ENCODE measurements at places on chromosomes 2 and 18.

GRCh38 chr2:107663632-107664031, 163.1 kb upstream of the RGPD4 start:
- DNase-seq: no peak

DNA sequence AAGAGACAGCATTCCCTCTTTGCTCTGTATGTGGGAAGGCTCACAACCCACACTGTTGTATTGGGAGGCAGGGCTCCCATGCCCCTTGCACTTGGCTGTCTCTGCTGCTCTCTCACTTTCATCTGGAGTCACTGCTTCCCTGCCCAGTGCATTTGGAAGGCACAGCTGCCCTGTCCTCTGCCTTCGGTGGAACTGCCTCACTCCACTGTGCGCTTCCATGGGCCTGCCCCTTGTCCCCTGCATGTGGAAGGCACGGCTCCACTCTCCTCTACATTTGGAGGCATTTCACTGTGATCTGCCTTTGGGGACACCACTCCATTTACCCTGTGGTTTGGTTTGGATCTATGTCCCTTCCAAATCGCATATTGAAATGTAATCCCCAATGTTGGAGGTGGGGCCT, 9.1 kb upstream of the PROM2 start:
- no peak for DNase-seq

- no peak for DNase-seq
Measured at GRCh38 chr2:190599546-190600220, 49.2 kb upstream of the NAB1 start.

GRCh38 chr2:183349091-183349490, 224.8 kb downstream of the NUP35 start:
- no peak for DNase-seq

GRCh38 chr18:12606592-12607315, 51.2 kb downstream of the SPIRE1 start:
- no peak for DNase-seq

DNA sequence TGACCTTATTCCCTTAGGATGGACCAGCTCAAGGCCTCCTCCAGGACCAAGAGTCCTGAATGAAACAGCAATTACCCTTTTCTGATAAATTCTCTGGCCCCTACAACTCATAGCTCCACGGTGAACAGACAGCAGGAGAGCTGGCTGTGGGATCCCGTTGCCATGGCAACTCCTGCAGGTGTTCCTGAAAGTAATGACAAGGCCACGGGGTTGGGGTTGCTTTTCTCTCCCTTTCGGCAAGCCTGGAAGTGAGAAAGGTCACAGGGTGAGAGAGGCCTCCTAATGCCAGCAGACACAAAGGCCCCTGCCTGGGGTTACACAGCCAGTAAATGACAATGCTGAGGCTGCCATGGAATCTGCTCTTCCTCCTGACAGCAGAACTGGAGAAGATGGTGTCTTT, 403.0 kb downstream of the NBAS start:
- no peak for DNase-seq

DNA sequence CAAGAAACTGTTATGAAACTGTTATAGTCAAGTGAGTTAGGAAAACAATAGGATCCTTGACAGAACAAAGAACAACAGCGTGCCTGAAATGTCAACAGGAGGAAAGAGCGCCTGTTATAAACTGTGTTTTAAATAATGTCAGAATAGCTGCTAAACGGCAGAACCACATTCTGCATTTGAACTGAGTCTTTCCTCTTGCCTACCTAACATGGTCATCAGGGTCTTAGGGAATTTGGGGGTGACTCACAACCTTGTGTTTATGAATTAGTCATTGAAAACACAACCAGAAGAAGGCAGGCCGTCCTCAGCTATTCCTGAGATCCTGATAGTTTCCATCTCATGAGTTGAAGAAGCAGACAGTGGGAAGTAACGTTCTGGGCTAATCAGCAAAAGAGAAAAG, 222.0 kb upstream of the FN1 start:
- peak; percentile 95 for DNase-seq

- DNase-seq: no peak
Measured at GRCh38 chr2:186554429-186554828, 35.4 kb upstream of the ITGAV start.

DNA sequence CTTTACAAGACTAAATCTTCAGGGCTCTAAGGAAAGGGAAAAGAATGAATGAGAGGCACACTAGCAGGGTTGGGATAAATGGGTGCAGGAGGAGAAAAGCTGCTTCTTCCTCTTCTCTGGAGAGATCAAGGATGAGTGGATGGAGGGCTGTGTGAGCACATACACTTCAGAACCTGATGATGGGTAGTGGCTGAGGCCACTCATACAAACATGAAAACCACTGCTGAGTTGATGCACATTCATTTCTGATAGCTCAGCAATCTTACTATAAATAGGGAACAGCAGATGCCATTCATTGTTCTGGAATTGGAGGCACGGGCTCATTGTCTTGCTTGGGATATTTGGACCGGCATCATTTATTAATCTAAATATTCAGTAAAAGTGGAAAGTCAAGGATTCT, 152.4 kb upstream of the KCTD1 start:
- DNase-seq: no peak

DNA sequence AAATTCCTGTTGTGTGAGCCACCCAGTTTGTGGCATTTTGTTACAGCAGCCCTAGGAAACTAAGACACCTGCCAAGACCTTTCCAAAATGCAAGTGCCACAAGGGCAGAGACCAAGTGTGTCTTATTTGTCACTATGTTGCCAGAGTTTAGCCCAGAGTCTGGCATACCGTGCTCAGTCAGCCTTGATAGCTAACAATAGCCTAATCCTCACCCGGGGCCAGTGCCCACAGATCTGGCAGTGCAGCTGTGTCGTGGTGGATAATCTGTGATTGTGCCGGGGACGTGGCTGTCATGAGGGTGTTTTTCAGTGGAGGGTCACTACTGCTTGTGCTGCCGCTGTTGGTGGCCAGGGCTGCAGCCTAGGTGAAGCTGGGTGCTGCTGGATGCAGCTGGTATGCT, 53.5 kb downstream of the MEP1B start:
- DNase-seq: no peak

DNA sequence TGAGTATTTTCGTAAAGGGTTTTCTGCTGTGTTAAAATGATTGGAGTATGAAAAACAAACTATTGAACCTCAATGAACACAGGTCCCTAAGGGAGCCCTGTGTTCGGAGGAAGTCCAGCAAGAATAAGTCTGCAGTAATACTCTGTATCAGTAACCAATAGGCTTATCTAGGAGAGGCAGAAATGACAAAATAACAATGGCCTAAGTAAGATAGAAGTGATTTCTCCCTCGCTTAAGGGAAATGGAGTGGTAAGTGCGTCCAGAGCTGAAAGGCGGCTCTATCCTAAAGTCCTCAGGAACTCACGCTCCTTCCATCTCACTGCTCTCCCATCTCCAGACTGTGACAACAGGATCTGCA, 29.3 kb upstream of the MFSD6 start:
- no peak for DNase-seq

DNA sequence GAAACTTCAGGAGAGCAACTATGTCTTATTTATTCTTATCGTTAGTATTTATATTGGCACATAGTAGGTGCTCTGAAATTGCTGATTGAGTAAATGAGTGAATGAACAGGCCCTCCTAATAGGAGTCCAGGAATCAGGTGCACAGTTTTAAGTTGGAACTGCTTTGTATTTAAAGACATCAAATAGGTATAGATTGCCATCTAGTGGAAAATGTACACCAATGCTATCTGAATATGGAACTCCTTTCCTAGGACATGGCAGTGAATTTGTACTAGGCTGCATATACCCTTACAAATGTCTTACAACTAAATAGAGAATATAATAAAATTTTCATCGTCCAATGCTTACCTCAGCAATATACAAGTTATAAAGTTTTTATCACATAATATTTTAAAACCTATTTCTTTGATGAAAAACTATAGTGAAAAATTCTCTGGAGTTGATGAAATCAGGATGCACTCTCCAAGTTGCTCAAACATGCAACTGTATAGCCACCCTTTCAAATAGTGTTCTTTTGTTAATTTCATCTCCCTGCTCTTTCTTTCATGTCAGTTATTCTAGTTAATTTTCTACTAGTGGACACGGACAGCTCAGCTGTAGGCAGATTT, 318.9 kb upstream of the SYT4 start:
- no peak for DNase-seq

GRCh38 chr2:24273598-24273997, 86.7 kb downstream of the ITSN2 start:
- DNase-seq: no peak

Data from skeletal muscle cell (primary cell).